Kidney glomerular epithelial cell (primary cell): ENCODE measurements at places on chromosomes 7 and 10.
A peak's percentile ranks its signal among the peaks of the same experiment; 100 is the strongest.

DNA sequence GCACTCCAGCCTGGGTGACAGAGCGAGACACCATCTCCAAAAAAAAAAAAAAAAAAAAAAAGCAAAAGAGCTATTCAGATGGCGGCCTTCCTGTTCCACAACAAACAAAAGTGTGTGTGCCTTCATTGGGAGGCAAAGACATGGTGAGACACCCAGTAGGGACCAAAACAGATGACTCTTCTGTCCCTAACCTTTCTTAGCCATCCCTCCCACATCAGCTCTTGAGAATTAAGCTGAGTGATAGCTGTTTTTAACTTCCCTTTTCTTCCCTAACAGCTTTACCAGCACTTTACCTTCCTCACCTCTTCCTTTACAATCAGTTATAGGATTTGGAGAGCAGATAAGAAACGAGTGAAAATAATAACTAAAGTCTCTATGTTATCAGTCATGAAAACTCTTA is 48.2 kb downstream of the ARMH3 start:
- no peak for DNase-seq

- no peak for DNase-seq
These were observed 88.4 kb upstream of the PPIF start for GRCh38 chr10:79258894-79259293.

DNA sequence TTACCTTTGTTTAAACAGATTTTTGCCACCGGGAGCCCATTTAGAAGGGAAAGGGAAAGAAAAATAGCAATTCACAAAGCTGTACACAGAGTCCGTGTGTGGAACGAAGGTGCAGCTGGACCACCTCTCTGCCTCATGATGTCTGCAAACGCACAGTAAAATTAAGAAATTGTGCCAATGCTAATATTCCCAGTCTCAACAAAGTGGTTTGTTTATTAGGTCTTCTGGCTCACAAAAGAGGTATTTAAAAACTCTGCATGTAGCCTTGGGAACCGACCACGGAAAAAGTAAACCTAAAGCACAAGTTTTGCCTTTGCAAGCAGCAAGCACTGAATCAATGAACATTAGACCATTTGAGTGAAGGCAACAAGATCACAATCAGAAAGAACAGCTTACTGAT is 57.7 kb downstream of the CREB3L2 start:
- DNase-seq, result no peak

DNA sequence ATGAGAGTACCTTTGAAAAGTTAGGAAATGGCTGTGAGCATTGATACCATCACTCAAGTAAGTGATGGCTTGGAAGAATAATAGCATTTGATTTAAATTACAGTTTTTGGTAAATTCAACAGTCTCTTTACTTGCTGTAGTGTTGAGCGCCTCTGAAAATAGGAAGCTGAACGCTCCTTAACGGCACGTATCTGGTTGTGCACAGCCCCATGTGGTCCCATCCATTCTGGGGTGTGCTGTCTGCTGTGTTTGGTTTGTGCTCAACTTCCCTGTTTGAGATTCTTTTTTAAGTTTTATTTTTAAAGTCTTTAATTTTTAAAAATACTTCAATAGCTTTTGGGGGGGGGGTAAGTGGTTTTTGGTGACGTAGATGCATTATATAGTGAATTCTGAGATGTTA is 51.5 kb downstream of the DNAJB6 start:
- no peak for DNase-seq

DNA sequence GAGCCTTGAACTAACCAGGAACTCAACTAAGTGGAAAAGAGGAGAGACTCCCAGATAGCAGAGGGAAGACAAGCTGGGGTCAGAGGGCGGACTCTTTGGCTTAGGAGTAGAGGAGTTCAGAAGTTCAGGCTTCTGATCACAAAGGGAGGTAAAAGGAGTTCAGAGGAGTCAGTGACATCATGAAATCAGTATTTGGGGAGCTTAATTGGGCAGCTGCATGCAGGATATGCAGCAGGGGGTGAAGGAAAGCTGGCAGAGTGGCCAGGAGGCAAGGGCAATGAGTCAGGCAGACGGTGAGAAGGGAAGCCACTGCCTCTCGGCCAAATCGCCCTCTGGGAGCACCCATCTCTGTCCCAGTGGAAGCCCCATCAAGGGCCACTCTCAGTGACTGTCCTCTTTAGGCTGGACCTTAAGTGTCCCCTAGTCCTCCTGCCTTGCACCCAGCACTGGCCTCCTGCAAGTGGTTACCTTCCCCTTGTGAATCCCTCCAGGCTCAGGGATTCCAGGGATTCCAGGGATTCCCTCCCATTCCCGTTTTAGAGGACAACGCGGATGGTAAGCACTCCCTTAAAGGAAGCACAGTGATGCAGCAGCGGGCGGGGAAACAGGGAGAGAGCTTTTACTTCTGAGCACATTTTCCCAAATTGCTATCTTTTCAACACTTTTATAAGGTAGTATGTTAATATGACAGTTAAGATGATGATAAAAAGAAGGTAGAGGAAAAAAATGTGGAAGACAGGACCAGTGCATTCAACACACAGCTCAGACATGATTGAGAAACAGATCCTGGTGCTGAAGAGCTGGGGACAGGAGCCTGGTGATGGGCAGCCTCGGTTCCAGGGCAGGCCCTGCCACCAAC is 72.6 kb downstream of the KCNMA1 start:
- peak; percentile 43 for DNase-seq

GRCh38 chr10:29610876-29611647 is 23.7 kb downstream of the SVIL start:
- DNase-seq, result peak; percentile 25

GRCh38 chr7:22082553-22082885 is 136.8 kb upstream of the CDCA7L start:
- no peak for DNase-seq

- DNase-seq, result no peak
These were observed 54.7 kb downstream of the RBM20 start for GRCh38 chr10:110698782-110699201.

DNA sequence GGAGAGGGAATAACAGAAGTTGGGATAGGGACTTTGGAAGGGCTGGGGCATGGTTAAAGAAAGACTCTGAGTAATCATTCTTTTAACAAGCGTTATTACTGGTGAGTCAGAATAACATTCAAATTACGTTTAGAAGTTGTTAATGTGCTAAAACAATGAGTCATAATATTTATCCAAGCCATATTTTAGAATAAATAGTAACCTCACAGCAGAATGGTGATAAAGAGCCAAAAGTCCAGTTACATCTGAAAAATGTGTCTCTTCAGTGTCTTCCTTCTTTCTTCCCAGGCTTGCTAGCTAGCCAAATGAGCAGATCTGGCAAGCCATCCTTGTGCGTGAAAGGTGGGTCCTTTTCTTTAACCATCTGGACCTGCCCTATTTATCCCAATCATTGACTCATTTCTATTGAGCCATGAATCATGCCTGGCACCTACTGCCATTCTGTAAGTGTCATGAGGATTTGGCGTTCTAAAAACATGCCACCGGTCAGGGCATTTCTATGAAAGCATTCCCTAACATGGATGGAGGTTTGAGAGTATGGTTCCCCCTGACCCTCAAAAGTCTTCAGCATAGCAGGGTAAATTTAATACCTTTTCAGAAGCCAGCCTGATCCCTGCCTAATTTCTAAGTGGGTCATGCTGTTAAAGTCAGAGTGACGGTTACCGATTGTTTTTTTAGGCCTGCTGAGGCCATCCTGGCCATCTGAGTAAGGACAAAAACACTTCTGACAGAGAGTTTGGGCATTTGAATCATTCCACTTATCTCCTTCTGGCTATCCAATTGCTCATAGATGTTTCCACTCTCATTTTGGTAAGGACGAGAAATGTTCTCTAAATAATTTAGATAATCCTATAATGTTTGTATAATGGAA is 26.9 kb downstream of the MYPN start:
- DNase-seq, result peak; percentile 80

DNA sequence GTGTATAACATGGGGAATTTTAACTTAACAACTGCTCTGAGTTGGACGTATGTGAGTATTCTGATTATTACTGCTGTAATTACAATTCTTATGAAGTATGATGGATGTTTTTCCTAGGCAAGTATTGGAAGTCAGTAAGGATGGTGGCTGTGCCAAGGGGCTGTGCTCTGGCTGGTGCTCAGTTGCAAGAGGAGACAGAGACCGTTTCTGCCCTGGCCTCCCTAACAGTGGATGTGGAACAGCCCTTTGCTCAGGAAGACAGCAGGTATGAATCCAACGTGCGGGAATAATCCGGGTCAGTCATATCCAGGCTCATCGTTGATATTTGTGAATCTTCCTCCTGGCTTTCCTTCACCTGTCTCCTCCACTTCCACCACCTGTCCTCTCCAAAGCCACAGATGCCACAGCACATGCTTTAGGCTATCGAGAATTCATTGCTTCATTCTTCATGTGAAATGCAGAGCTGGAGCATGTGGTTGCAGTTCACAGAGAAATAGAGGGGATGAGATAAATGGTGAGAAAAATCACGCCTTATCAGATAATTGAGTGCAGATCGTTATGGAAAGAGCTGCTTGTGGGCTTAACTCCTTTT is 141.7 kb downstream of the TWIST1 start:
- DNase-seq, result no peak

GRCh38 chr10:64977915-64978314 is 1456.7 kb downstream of the REEP3 start:
- peak; percentile 8 for DNase-seq

DNA sequence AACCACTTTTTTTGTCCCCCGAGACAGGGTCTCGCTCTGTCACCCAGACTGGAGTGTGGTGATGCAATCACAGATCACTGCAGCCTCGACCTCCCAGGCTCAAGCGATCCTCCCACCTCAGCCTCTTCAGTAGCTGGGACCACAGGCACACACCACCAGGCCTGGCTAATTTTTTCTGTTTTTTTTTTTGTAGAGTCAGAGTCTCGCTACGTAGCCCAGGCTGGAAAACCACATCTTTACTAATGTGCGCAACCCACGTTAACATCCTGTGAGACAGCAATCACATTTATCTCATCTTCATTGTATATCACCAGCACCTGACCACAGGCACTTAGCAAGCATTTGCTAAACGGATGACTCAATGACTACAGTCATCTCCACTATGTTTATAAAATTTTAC is 77.8 kb upstream of the ATP6V0A4 start:
- peak; percentile 97 for DNase-seq

DNA sequence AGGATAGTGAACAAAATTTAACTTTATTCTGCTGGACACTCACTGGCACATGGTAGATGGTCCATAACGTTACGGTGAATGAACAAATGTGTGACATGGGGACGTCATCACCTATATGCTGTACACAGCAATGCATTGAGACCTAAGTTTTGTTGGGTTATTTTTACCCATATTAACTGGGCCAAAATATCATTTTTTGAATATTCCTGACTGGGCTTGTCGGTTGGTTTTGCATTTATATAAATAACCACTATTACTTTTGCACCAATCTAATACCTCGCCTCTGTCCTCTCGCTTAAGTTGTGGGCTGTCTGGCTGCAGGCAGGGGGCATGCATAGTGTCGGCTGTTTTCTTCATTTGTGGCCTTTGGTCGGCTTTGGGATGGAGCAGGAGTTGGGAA is 161.7 kb downstream of the USP6NL start:
- DNase-seq, result no peak

DNA sequence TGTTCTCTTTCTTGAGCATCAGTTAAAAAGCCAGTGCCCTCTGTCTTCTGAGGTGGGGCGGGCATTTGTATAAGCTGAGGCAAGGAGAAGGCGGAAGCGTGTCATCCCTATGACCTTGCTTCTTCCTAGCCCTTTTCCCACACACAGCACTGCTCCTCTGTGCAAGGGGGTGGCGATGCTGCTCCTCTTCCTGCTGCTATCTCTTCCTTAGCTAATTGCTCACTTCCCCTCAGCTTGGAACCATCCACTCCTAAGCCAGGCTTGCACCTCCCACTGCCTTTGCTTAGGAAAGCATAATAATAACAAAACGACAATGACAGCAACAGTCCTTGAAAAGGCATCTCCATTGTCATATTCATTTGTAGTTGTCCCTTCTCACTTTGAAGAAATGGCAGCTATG is 366.9 kb downstream of the PHTF2 start:
- no peak for DNase-seq

GRCh38 chr10:31830887-31831286 is 97.7 kb downstream of the ARHGAP12 start:
- no peak for DNase-seq

GRCh38 chr10:114100848-114101741 is 57.4 kb downstream of the ADRB1 start:
- DNase-seq, result peak; percentile 22

DNA sequence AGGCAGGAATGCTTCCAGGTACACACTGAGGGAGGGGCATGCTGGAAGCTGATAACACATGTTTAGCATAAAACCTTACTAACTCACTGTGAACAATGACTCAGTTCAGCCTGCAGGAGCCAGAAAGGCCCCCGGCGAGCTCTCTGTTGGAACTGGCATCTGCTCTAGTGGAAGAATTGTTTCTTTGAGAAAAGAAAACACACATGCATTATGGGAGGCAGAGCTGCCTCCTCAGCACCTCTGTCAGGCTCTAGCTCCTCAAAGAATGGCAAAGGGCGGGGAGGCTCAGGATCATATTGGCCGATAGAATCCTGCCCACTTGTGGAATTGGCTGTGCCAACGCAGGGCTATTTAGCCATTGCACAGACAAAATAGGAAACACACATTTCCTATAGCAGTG is 338.3 kb downstream of the CXCL12 start:
- peak; percentile 35 for DNase-seq

DNA sequence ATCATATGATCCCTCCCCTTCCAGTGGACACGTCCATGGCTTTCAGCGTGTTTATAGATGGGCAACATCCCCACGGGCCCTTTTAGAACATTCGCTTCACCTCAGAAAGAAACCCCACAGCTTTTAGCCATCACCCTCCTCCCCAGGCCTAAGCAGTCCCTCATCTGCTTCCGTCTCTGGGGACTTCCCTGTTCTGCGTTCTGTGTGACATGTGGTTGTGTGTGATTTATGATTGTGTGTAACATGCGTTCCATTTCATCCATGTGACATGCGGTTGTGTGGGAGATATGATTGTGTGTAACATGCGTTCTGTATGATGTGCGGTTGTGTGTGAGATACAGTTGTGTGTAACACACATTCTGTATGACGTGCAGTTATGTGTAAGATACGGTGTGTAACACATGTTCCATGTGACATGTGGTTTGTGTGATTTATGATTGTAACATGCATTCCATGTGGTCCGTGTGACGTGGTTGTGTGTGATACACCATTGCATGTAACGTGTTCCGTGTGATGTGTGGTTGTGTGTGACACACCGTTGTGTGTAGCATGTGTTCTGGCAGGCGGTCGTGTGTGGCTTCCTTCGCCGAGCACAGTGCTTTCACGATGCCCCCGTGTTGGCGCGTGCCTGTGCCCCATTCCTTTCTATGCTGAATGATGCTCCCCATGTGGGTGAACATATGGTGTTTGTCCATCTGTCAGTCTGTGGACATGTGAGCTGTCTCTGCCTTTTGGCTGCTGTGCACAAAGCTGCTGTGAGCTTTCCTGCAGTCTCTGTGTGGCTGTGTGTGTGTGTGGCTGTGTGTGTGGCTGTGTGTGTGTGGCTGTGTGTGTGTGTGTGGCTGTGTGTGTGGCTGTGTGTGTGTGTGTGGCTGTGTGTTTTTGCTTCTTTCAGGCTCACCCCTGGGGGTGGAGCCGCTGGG is 26.2 kb downstream of the PWWP2B start:
- no peak for DNase-seq

DNA sequence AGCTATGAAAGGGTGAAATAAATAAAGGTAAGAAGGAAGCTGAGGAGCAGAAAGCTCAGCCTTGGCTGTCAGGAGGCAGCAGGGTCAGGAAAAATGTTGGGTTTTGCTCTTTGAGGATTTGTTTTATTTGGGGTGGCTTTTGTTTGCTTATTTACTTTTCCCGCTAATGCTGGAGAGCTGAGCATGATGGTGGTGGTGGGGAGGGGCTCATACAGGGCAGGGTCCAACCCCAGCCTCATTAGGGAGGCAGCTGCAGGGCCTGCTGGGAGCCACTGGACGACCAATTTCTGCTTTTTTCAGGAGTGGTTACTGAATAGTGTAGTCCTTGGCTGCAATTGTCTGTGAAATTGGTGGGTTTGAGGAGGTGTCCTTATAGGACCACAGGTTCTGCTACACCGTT is 36.3 kb downstream of the CCM2 start:
- no peak for DNase-seq
